H9 (cell line): ENCODE measurements at places on chromosomes 3 and 15. TPM values are rescaled to one million over a fixed set of nuclear protein-coding genes. Genes with fewer than 3 reads are reported as not detected.

The RAD51 gene
- total RNA-seq: 39.2 and 44.8 TPM in 2 replicates

The DVL3 gene
- 64.7 and 69.7 TPM in 2 replicates for total RNA-seq

The SAMMSON gene
- total RNA-seq: not detected in 2 replicates

The GOLGA8S gene
- 0.07 TPM in 2 replicates for total RNA-seq

The GP5 gene
- total RNA-seq: not detected in 2 replicates

The DNAH12 gene
- not detected in 2 replicates for total RNA-seq

DNA sequence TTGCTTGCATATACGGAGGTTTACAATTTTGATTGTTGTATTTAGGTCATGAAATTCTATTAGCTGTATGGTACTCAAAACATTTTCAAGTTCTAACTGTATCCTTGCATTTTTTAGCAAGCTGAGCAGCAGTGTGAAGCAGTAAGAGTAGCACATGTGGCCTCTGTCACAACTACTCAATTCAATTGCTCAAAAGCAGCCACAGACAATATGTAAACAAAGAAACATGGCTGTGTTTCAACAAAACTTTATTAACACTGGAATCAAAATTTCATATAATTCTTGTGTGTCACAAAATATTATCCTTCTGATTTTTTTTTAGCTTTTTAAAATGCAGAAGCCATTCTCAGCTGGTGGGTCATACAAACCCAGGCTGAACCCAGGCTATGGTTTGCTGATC is 266.7 kb upstream of the LRRN1 start:
- no peak overlapping the region for H3K27ac ChIP-seq
- no peak for DNase-seq
- no peaks in the 10 kb centered on the region for H3K4me1 ChIP-seq
- no peaks in the 10 kb centered on the region for H3K27me3 ChIP-seq
- H3K4me3 ChIP-seq: no peak overlapping the region

- DNase-seq: peak; percentile 77
- H3K4me3 ChIP-seq: no peak overlapping the region
- H3K36me3 ChIP-seq: peaks cover 4% of the 10 kb centered on the region
- H3K27me3 ChIP-seq: no peaks in the 10 kb centered on the region
Observed at GRCh38 chr3:112302881-112303763, 9.1 kb upstream of the SLC9C1 start.

GRCh38 chr3:172324611-172325203 is 123.5 kb downstream of the GHSR start:
- no peak overlapping the region for H3K27ac ChIP-seq
- no peaks in the 10 kb centered on the region for H3K27me3 ChIP-seq
- no peak overlapping the region for H3K4me3 ChIP-seq
- H3K4me1 ChIP-seq: no peaks in the 10 kb centered on the region
- peaks cover 33% of the 10 kb centered on the region for H3K36me3 ChIP-seq

DNA sequence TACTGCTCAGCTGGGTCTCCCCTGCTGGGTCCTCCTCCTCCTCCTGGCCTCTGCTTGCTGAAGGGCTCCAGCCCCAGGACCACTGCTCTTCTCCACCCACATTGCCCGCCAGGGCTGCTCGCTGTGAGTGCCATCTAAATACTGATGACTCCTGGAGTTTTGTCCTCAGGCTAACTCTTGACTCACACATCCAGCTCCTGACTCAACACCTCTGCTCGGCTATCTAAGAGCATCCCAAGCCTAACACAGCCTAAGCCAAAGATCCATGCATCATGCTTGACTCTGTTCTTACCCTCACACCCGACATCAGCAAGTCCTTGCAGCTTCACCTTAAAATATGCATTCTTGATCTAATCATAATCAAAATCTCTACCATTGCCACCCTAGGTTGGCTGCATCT is 260.2 kb downstream of the KLF13 start:
- H3K27ac ChIP-seq: no peak overlapping the region
- H3K4me3 ChIP-seq: no peak overlapping the region
- no peak for DNase-seq
- H3K36me3 ChIP-seq: peaks cover 6% of the 10 kb centered on the region
- H3K27me3 ChIP-seq: no peaks in the 10 kb centered on the region

DNA sequence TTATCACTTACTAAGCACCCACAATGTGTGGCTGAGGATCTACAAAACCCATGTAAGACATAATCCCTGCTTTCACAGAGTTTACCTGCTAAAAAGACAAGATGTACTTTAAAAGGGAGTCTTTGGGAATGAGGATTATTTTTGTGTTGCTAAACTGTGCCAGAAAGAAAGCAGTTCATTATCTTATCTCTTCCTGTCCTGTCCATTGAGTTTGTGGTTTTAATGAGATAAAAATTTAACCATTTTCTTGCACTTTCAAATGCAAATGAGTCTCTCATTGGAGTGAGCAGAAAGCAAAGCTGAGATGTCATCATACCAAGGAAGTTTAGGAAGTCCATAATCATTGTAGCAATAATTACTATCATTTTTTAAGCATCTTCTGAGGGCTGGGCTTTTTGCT is 231.2 kb upstream of the ADAMTS9 start:
- no peaks in the 10 kb centered on the region for H3K36me3 ChIP-seq
- no peak overlapping the region for H3K4me3 ChIP-seq
- no peak overlapping the region for H3K27ac ChIP-seq
- peaks cover 6% of the 10 kb centered on the region; the same call in 1 of the 2 replicates for H3K4me1 ChIP-seq
- DNase-seq: no peak
- no peaks in the 10 kb centered on the region for H3K27me3 ChIP-seq

- peaks cover 18% of the 10 kb centered on the region for H3K36me3 ChIP-seq
- no peak overlapping the region for H3K4me3 ChIP-seq
- no peak overlapping the region for H3K27ac ChIP-seq
- DNase-seq: no peak
- no peaks in the 10 kb centered on the region for H3K27me3 ChIP-seq
- no peaks in the 10 kb centered on the region; the same call in 1 of the 2 replicates for H3K4me1 ChIP-seq
Observed at GRCh38 chr3:70980646-70981170, 602.8 kb downstream of the FOXP1 start.
